ENCODE measurements at places on chromosomes 6 and 20.
A peak's percentile ranks its signal among the peaks of the same experiment; 100 is the strongest.

GRCh38 chr20:45998337-45998736 is 10.4 kb upstream of the MMP9 start:
- DNase-seq = no peak

GRCh38 chr20:63313349-63314014 is 20.5 kb downstream of the COL20A1 start:
- DNase-seq = no peak

- peak; percentile 69 for DNase-seq
Observed at GRCh38 chr6:33425668-33426577, 6.1 kb downstream of the SYNGAP1 start.

DNA sequence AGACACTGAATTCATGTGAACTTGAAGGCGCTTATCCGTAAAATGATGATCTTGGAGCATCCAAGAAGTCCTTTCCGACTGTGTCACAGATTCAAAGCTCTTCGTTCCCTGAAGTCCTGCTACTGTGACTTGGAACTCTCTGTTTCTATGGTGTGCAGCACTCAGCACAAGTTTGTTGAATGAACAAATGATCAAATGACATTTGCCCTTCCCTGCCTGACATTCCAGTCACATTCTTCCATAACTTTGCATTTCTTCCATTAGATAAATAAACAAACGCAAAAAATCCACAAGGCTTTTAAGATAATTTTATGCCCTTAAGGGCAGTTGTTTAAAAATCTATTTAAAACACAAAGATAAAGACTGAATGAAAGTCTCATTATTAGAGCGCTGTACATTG is 39.9 kb downstream of the SGK1 start:
- DNase-seq = no peak
